Germinal center (tissue), 1 donor: ENCODE measurements at places on chromosomes 3 and 15.

- DNase-seq = no peak
These were observed 64.3 kb upstream of the GATM start for GRCh38 chr15:45442507-45443135.

DNA sequence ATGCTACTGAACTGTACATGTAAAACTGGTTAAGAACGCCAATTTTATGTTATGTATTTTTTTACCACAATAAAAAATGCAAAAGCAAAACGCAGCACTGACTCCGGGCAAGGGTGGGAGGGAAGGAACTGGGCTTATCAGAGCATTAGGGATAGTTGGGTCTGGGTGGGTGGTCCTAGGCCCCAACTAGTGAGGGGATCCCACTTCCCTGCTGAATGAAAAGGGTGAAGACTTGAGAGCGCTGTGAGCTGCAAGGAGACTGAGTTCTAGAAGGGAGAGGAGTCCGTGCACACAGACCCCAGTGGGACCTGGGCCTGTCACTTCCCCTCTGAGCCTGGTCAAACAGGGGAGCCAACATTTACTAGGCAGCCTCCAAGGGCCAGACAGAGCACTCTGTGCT is 98.6 kb downstream of the TPRA1 start:
- no peak for DNase-seq

DNA sequence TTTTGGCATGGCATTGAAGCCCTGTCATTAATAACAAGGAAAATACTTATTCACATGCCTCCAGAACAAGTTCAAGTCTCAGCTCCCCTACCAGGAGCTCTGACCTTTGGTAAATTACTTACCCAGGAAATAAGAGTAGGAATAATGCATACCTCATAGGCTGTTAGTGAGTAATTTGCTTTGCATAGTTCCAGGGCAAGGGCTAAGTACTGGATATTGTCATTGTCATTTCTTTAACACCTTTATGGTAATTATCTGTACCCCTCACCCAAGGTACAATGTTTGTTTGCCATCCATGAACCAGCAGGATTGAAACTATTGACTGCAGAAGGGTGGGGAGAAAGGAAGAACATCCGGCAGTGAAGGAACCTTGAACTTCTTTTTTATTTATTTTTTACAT is 148.5 kb downstream of the SOX2 start:
- no peak for DNase-seq

- no peak for DNase-seq
These were observed 72.2 kb upstream of the LMOD3 start for GRCh38 chr3:69194431-69195165.

DNA sequence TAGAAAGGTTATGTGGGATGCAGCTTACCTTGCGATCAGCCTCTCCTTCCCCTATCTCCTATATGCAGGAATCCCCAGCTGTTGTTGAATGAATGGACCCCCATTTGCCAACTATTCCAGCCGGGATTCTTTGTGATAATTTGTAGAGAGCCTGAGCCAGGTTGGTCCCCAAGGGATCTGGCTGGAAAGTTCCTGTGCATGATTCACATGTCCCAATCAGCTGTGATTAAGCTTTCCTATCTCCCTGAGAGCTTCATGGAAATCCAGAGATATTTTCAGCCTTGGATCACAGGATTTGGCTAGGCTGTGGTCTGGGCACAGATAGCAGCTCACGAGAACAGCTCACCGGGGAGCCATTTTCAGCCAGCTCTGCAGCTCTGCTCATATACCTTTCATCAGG is 76.7 kb downstream of the ARNT2 start:
- DNase-seq = no peak
